Thyroid gland (tissue), 4 donors: ENCODE measurements at places on chromosomes 6 and 20. TPM values are rescaled to one million over a fixed set of nuclear protein-coding genes. Genes with fewer than 3 reads are reported as not detected.

MYLK4 gene
- total RNA-seq, result 1.1 TPM

- no peaks in the 10 kb centered on the region for H3K4me1 ChIP-seq
- no peak overlapping the region for H3K4me3 ChIP-seq
- no peak overlapping the region for H3K27ac ChIP-seq
- no peak for DNase-seq
These were observed 79.6 kb upstream of the AHI1 start for GRCh38 chr6:135577059-135577538.

TEAD3 gene
- total RNA-seq, result 11.5 TPM

DNA sequence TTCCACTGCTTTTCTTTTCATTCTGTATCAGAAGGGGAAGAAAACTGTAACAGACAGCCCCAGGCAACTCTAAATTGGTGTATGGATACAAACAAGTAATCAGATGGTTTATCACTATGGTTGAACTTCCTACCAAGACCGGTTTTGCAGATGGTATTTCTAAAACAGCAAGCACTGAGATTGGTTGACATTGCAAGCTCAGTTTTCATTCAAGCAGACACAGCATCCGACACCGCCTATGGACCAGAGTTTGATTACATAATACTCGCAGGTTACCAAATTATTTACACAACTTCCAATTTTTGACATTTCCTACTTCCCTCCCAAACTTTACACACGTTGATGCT lies 209.9 kb downstream of the ALDH8A1 start:
- no peak for DNase-seq
- no peaks in the 10 kb centered on the region for H3K27me3 ChIP-seq
- no peak overlapping the region for H3K4me3 ChIP-seq
- H3K36me3 ChIP-seq, result no peaks in the 10 kb centered on the region
- H3K4me1 ChIP-seq, result peaks cover 3% of the 10 kb centered on the region

DNA sequence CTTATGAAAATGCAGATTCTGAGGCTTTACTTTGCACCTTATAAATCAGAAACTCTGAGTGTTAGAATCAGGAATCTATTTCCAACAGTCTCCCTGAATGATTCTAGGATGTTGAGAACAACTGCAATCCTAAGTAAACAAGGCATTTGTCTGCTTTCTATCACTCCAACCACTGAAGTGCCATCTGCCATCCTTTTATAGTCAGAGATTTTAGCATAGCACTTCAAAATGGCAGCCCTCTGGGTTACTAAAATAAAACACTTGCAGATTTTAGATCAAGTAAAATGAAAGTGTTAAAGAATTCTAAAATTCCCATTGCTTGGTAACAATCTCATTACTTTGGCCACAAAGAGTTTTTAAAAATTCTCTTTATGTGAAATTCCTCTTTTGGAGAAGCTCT lies 258.9 kb downstream of the CD109 start:
- DNase-seq, result no peak
- no peak overlapping the region for H3K4me3 ChIP-seq
- H3K27me3 ChIP-seq, result no peaks in the 10 kb centered on the region
- no peaks in the 10 kb centered on the region for H3K36me3 ChIP-seq

GRCh38 chr6:37994223-37994622 lies 174.7 kb downstream of the ZFAND3 start:
- H3K27ac ChIP-seq, result no peak overlapping the region
- H3K4me3 ChIP-seq, result no peak overlapping the region
- DNase-seq, result no peak
- H3K36me3 ChIP-seq, result no peaks in the 10 kb centered on the region
- peaks cover 58% of the 10 kb centered on the region for H3K4me1 ChIP-seq

- H3K4me1 ChIP-seq, result no peaks in the 10 kb centered on the region
- H3K27me3 ChIP-seq, result no peaks in the 10 kb centered on the region
- no peak for DNase-seq
- no peak overlapping the region for H3K4me3 ChIP-seq
These were observed 14.1 kb downstream of the KCNB1 start for GRCh38 chr20:49468412-49468811.

CSNK2A1 gene
- 153 TPM for total RNA-seq

HTR1E gene
- 0.33 TPM for total RNA-seq

GRCh38 chr6:108027594-108027993 lies 46.9 kb downstream of the OSTM1 start:
- H3K36me3 ChIP-seq, result no peaks in the 10 kb centered on the region
- H3K27ac ChIP-seq, result no peak overlapping the region
- peak; percentile 18 for DNase-seq
- no peaks in the 10 kb centered on the region for H3K27me3 ChIP-seq
- no peak overlapping the region for H3K4me3 ChIP-seq

EMILIN3 gene
- total RNA-seq, result 0.45 TPM

- H3K4me3 ChIP-seq, result no peak overlapping the region
- H3K4me1 ChIP-seq, result no peaks in the 10 kb centered on the region
- no peak for DNase-seq
- H3K36me3 ChIP-seq, result peaks cover 13% of the 10 kb centered on the region
- no peak overlapping the region for H3K27ac ChIP-seq
- H3K27me3 ChIP-seq, result no peaks in the 10 kb centered on the region
These were observed 7.7 kb downstream of the HDDC2 start for GRCh38 chr6:125294036-125294435.

TBXT gene
- not detected for total RNA-seq

- no peak overlapping the region for H3K4me3 ChIP-seq
- no peaks in the 10 kb centered on the region for H3K27me3 ChIP-seq
- no peak for DNase-seq
- no peaks in the 10 kb centered on the region for H3K4me1 ChIP-seq
- H3K36me3 ChIP-seq, result peaks cover 78% of the 10 kb centered on the region
These were observed 10.1 kb upstream of the SNRNP48 start for GRCh38 chr6:7579851-7580250.

- no peak overlapping the region for H3K4me3 ChIP-seq
- H3K27ac ChIP-seq, result no peak overlapping the region
- H3K27me3 ChIP-seq, result no peaks in the 10 kb centered on the region
- DNase-seq, result no peak
- peaks cover 8% of the 10 kb centered on the region for H3K4me1 ChIP-seq
- H3K36me3 ChIP-seq, result no peaks in the 10 kb centered on the region
These were observed 41.7 kb downstream of the C20orf203 start for GRCh38 chr20:32631933-32632460.

GRCh38 chr6:3517350-3517749 lies 60.5 kb upstream of the SLC22A23 start:
- DNase-seq, result no peak
- no peak overlapping the region for H3K27ac ChIP-seq
- H3K4me1 ChIP-seq, result no peaks in the 10 kb centered on the region
- H3K4me3 ChIP-seq, result no peak overlapping the region

DNA sequence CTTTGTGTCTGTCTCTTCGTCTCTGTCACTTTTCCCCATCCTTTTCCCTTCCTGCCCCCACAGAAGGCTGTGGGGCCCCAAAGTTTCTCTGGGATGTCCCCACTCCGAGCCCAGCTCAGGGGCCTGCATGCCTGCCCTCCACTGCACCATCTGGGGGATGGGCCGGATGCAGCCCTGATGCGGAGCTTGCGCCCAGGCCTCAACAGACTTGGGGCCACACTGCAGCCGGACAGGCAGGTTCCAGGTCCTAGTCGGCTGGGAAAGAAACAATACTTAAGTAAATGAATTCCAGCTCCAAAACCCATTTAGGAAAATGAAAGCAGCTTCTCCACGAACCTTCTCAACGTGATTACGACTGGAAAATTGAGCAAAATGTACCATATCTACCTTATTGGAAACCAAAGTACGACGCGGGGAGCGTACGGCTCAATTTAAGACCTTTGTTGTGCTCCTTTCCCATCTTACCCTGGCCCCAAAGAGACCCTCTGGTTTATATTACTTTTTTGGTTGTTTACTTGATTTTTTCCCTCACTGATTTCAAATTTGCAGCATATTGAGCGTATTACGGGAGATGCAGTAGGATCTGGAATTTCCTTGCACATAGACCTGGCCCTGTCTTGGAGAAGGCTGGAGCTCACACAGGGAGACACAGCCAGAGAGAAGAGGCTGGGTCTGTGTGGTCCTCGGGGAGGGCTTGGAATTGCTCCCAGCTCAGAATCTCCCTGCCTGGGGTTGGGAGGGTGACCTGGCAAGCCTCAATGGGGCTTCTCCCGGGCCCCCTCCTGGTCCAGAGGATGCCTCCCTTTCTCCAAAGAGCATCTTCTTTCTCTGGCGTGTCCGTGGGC lies 8.0 kb downstream of the FOXC1 start:
- H3K27me3 ChIP-seq, result peaks cover 39% of the 10 kb centered on the region
- peaks cover 30% of the 10 kb centered on the region for H3K4me1 ChIP-seq
- H3K4me3 ChIP-seq, result peak overlapping the region; percentile 5

DZANK1 gene
- total RNA-seq, result 8.0 TPM

DNA sequence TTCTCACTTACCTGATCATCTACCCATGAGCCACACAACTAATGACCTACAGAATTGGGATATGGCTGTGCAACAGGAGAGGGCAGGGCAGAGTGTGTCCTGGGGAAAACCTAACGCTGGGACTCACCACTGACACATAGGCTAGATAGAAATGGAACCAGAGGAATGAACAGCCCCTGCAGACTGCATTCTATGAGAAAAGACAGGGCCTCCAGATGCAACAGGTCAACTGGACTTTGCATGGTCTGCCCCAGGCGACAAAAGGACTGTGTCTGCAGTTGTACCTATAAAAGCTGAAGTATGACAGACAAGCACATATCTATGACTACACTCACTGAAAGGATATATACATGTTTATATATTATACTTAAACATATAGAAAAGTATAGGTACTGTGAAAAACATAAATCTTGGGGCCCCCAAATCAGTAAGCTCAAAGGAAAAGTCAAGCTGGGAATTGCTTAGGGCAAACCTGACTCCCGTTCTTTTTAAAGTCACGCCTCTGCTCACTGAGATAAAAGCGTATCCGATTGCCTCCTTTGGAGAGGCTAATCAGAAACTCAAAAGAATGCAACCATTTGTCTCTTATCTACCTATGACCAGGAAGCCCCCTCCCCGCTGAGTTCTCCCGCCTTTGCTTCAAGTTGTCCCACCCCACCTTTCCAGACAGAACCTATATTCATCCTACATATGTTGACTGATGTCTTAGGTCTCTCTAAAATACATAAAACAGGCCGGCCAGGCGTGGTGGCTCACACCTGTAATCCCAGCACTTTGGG lies 68.5 kb downstream of the EPB41L2 start:
- no peaks in the 10 kb centered on the region for H3K4me1 ChIP-seq
- H3K27ac ChIP-seq, result no peak overlapping the region
- no peaks in the 10 kb centered on the region for H3K27me3 ChIP-seq
- H3K4me3 ChIP-seq, result no peak overlapping the region
- DNase-seq, result no peak

DNA sequence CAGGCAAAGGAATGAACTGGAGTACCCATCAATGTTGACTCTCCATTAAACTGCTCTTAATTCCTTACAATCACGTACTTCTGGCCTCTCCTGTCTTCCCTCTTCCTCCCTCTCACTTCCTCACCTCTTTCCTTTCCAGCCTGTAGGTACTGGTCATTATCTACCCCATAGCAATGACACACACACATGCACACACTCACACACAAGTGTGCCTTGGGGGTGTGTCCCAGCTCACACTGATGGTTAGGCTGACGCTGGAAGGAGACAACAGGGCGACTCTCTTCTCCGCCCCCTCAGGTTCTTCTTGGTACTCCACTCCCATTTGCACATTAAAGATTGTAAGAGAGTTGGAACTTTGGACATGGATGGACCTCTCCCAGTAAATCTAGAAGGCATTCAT lies 14.0 kb upstream of the SERPINB9 start:
- H3K27ac ChIP-seq, result no peak overlapping the region
- no peaks in the 10 kb centered on the region for H3K27me3 ChIP-seq
- H3K4me1 ChIP-seq, result no peaks in the 10 kb centered on the region
- DNase-seq, result no peak

- DNase-seq, result no peak
- H3K36me3 ChIP-seq, result no peaks in the 10 kb centered on the region
- no peak overlapping the region for H3K27ac ChIP-seq
- H3K4me3 ChIP-seq, result no peak overlapping the region
- H3K27me3 ChIP-seq, result no peaks in the 10 kb centered on the region
These were observed 7.3 kb downstream of the THEMIS start for GRCh38 chr6:127893541-127893940.

DNA sequence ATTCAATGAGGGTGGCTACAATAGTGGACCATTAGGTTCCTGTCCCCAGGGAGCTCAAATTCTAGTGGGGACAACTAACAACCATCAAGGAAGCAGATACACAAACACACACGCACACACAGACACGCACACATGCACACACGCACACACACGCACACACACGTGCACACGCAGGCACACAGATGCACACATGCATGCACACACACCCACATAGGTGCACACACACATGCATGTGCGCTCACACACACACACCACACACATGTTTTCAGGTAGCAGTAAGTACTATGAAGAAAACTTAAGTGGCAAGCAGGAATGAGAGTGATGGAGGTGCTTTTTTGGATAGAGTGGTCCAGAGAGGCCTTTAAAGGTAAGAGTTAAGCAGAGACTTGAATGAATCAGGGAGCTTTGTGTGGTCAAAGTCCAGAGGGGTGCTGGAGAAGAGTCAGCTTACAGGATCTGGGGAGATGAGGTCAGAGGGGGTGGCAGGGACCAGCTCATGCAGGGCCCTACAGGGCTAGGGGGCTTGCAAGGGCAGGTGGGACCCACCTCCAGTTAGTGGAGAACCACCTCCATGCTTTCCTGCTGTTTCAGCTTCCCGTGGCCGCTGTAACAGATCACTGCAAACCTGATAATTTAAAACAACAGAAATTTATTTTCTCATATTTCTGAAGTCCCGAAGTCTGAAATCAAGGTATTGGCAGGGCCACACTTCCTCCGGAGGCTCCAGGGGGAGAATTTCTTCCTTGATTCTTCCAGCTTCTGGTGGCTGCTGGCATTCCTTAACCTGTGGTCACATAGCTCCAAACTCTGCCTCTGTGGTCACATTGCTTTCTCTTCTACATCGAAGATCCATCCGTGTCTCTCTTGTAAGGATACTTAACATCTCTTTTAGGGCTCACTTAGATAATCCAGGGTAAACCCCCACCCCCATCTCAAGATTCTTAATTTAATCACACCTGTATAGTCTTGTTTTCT lies 6.9 kb upstream of the NSFL1C start:
- no peaks in the 10 kb centered on the region for H3K27me3 ChIP-seq
- no peaks in the 10 kb centered on the region for H3K36me3 ChIP-seq
- DNase-seq, result no peak

GRCh38 chr6:44381739-44382138 lies 5.8 kb upstream of the CDC5L start:
- no peaks in the 10 kb centered on the region for H3K36me3 ChIP-seq
- H3K27me3 ChIP-seq, result no peaks in the 10 kb centered on the region
- peaks cover 5% of the 10 kb centered on the region for H3K4me1 ChIP-seq
- H3K27ac ChIP-seq, result no peak overlapping the region

MCHR2 gene
- total RNA-seq, result not detected

DNA sequence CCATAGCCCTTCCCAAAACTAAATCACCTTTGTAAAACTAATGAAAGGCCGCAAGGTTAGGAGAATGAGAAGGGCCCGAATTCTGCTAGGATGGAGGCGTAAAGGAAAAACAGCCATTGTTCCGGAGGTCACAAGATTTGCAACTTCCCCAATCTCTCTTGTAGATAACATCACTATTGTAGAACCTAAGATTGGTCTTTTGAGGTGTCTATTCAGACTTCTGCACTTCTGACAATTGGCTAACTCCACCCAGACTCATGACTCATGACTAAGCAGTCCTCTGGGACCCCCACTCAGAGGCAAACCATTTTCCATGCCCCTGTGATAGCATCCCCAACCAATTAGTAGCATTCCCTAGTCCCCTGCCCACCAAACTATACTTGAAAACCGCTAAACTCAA lies 210.5 kb upstream of the SHLD1 start:
- peaks cover 2% of the 10 kb centered on the region for H3K36me3 ChIP-seq
- no peaks in the 10 kb centered on the region for H3K4me1 ChIP-seq
- H3K27me3 ChIP-seq, result no peaks in the 10 kb centered on the region
- no peak for DNase-seq
- H3K27ac ChIP-seq, result no peak overlapping the region

ZNF165 gene
- 5.3 TPM for total RNA-seq
